Left hindlimb (tissue), 1 donor: ENCODE measurements at places on chromosomes 13 and 19.
A peak's percentile ranks its signal among the peaks of the same experiment; 100 is the strongest.

DNA sequence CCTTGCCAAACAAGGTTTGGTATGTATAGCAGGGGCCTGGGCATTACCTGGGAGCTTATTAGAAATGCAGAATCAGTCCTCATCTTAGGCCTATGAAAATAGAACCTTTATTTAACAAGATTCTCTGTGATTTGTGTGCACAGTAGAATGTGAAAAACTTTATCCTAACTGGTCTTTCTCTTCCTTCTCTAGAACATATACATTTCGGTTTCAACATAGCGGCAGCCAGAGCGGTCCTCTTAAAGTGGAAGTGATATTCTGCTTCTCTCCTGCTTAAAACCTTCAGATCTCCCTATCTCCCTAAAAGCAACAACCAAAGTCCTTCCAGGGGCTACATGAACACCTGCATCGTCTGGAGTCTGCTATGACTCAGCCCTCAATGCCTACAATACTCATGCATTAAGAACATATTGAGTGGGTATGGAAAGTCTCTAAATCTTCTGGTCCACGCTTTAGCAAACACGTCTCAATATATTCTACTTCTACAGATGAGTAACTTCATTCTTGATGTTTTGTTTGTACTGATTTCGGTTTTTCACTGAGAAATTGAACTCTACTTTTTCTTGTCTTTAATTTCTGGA, 84.5 kb downstream of the SPRY2 start:
- DNase-seq = no peak

GRCh38 chr13:41387576-41387975, 69.8 kb upstream of the RGCC start:
- DNase-seq = no peak

DNA sequence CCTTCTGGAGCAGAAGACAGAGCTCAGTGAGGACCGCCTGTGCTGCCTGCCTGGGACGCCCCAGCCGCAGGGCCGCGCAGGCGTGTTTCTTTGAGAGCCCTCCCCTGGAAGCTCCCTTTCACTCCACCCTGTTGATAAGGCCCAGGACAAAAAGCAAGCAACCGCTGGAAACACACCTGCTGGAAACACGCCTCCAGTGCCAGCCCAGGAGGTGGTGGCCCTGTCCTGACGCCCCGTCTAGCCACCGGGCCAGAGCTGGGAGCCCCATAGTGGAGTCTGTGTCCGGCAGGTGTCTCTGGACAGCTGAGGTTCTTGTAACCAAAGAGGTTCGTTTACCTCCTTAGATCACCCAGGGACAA, 173.8 kb downstream of the KATNAL1 start:
- no peak for DNase-seq

GRCh38 chr13:30051531-30052060, 201.2 kb upstream of the UBL3 start:
- DNase-seq = no peak

GRCh38 chr13:105474983-105475610, 1060.4 kb downstream of the EFNB2 start:
- no peak for DNase-seq

DNA sequence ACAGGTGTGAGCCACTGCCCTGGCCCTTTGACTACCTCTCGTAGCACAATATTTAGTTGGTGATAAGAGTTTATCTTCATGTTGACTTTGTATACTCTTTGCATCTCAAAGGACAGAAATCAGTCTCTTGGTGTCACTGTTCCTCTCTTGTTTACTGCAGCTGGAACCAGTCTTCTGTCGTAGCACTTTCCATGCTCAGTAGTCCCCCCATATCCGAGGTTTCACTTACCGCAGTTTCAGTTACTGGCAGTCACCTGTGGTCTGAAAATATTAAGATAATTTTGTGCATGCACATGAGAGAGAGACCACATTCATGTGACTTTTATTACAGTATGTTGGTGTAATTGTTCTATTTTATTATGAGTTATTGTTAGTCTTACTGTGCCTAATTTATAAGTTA, 49.1 kb downstream of the WASF3 start:
- no peak for DNase-seq

- DNase-seq = no peak
These were observed 562.1 kb upstream of the PCDH9 start for GRCh38 chr13:67792151-67792676.

GRCh38 chr13:42056146-42056545, 7.7 kb downstream of the DGKH start:
- no peak for DNase-seq

DNA sequence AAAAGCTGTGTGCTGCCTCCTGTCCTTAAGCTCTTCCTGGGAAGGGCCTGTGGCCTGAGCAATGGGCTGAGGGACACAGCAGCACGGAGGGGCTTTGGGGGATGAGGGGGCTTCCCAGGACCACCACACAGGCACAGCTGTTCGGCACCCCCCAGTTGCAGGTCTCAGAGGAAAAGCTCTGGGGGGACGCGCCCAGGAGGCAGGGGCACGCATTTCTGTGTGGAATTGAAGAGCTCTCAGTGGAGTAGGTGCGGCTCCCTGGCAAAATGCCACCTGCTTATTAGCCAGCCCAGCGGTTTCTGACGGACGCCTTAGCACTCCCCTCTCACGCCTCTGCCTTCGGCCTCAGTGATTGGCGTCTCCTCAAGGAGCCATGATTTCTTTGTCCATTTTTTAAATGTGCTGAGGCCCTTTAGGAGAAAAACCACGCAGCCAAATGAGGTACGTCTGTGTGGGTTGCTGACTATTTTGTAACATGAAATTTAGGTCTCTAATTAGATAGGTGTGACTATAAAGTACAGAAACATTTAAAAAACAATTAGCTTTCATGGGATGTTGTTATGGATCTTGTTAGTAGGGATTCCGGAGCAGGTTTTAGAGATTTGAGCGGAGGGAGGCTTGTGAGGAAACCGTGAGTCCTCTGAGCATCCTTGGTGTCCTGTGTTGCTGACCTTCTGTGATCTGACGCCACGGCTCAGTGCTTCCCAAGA, 4.0 kb downstream of the MCF2L start:
- peak; percentile 14 for DNase-seq

- DNase-seq = no peak
These were observed 192.7 kb downstream of the LHFPL6 start for GRCh38 chr13:39410096-39410901.

GRCh38 chr13:42272804-42273175, 838 bp downstream of the AKAP11 start:
- DNase-seq = no peak

- no peak for DNase-seq
These were observed 46.9 kb upstream of the AKAP11 start for GRCh38 chr13:42225051-42225450.

DNA sequence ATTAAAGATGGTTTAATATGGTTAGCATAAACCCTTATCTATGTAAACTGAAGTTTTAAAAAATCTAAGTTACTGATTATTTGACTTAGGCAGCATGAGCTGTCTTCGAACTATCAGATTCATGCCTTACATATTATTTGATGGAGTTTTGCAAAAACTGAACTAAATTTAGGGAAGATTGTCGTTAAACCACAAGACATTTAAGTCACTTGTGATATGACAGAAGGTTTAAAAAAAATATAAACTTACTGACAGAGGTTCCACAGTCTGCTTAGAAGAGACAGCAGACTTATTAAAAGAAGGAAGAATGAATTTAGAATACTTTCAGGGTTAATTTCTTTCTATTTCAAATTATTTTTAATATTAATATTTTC, 110.9 kb upstream of the FRY start:
- no peak for DNase-seq

DNA sequence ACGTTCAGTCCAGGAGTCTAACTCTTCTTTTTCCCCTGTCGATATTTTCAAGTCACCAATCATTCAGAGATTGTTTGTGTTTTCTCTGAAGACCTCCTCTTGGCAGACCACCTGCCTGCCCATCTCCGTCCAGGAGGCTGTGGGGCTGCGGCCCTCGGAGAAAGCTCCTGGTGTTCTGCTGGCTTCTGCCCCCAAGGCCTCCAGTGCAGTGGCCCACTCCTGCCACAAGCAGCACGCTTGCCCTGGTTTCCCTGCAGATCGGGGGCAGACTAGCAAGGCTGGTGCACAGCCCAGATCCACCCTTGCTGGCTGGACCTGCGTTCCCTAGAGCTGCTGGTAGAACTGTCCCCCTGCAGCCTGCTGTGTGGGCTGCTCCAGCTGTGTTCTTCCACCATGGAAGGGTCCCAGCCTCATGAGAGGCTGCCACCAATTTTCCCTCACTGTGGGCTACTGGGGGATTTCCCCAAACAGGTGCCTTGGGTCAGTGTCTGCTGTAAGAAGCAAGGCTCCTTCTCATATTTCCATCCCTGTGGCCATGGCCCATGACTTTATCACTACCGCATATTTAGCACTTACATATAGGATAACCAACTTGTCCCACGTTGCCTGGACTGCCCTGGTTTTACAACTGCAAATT, 43.6 kb upstream of the SERP2 start:
- no peak for DNase-seq

- no peak for DNase-seq
These were observed 198.0 kb upstream of the HTR2A start for GRCh38 chr13:47094734-47095434.

GRCh38 chr13:28573595-28574373, 78.9 kb upstream of the FLT1 start:
- DNase-seq = no peak
